ENCODE measurements at places on chromosomes 3 and 15.

GRCh38 chr3:186162221-186162620, 53.3 kb upstream of the ETV5 start:
- no peak for DNase-seq

DNA sequence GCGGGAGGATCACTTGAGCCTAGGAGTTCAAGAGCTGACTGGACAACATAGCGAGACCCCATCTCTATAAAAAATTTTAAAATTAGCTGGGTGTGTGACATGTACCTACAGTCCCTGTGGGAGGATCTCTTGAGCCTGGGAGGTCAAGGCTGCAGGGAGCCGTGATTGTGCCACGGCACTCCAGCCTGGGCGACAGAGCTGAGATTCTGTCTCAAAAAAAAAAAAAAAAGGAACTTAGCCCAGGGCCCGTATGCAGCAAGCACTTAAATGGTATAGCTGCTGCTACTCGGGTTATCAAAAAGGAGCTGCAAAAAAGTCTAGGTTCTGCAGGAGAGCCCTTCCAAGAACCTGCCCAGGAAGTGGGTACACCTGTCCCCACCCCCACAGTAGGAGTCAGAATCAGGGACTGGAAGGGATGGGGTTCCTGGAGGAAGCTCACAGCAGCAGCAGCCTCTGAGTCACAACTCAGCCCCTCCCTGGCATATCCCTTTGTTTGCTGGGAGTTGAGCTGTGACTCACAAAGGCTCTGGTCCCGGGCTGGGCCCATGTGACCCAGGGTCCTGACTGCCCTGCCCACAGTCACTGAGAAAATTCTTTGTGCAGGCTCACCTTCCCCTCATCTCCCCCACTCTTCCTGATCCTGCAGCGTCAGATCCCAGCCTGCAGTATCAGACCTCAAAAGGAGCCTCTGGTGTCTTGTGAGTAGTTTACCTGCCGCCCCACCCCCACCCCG, at the start of gene SPATA12:
Gene SPATA12, plus strand, starts transcription at position 576 of the 733 bp plus-strand sequence. CDS start 13,031 bp downstream, outside the sequence.
- peak; percentile 94 for DNase-seq

DNA sequence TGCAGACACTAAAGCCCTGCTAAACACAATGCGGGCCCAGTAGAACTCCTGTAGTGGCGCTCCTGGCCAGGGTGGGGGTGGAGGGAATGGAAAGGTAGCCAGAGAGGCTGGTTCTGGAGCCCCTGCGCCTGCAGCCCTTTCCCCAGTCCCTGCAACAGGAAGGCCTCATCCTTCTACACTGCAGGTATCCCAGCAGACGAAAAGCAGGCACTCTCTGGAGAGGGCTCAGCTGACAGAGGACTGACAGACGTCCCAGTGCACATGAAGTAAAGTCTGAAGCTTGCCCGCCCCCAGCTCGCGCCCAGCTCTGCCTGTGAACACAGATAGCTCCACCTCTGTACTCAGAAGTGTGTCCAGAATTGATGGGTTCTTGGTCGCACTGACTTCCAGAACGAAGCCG, 46.0 kb downstream of the NSMCE3 start:
- no peak for DNase-seq

- no peak for DNase-seq
Measured at GRCh38 chr3:42605546-42606173, 5.2 kb downstream of the NKTR start.

- no peak for DNase-seq
Measured at GRCh38 chr15:23828786-23829185, 141.7 kb upstream of the NDN start.

DNA sequence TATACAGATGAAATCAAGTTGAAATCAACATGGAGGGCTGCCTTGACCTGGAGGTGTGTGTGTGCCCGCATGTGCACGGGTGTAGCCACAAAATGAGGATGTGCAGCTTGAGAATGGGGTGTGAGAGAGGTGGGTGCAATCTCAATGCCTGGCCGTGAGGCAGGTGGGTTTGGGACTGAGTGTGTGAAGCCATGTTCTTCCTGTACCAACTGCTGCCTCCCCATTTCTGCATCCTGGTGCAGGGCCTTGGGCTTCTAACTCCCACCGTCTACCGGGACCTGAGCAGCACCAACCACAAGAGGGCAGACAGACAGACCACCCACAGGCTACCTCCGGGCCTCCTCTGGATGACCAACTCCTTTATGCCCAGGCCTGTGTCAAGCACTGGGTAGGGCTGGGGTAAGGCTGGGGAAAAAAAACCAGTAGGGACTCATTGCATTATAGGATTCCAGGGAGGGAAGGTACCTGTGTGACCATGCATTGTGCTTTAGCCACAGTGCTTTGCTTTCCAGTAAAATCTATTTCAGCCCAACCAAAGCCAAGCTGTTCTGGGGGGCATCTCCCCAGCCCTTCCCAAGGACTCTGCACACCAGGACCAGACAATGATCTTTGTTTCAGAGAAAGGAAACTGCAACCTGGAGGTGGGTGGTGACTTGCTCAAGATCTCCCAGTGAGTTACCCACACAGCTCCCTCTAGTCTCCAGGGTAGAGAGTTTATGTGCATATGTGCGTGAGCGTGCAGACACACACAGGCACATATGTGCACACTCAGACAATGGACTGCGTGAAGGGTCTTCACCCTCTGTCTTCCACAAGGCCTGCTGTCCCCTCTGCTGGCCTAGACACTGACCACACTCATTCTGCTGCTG, 162.2 kb upstream of the TLE3 start:
- DNase-seq: no peak

GRCh38 chr15:92924216-92924615, 24.1 kb downstream of the CHD2 start:
- DNase-seq: no peak

DNA sequence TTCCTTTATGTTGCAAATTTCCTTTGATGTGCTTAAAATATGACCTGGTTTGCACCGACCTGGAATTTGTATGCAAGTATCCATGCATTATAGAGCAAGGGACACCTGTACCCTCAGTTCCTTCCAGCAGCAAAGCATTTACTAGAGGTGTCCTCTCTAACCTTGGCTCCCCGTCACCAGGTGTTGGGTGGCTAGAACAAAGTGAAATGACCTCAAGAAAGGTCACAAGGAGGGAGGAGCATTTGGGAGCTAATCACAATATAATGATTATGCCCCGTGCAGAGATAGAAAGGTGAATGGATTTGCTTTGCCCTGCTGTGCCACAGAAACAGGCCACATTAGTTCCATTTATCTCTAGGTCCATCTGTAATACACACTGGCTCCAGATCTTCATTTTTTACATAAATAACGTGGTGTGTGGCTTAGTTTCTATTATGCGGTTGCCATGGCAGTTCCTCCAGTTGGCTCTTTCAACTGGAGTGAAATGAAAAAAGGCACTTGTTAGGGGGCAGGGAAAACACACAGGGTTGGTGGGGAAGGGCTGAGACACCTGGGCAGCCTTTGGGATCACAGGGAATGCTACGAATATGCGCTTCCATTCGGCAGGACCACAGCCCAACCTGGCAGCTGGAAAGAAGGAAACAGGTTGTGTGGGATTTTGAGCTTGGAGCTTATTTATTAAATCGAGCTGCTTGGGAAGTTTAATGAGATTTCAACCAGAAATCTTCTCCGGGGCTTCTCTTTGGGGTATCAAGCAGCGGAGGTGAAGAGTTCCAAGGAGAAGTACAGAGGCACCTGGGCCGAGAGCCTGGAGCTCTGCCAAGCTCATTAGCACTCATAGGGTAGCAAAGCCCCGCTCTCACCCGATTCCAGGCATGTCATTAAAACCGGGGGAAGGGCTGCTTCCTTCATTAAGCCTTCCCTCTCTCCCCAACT, 233.5 kb upstream of the ST8SIA2 start:
- no peak for DNase-seq

- DNase-seq: peak; percentile 73
Measured at GRCh38 chr3:132535575-132536441, 61.3 kb upstream of the ACKR4 start.

- DNase-seq: no peak
Measured at GRCh38 chr3:22951910-22952309, 251.2 kb upstream of the UBE2E2 start.

- no peak for DNase-seq
Measured at GRCh38 chr3:180910823-180911222, 1.6 kb upstream of the FXR1 start.

DNA sequence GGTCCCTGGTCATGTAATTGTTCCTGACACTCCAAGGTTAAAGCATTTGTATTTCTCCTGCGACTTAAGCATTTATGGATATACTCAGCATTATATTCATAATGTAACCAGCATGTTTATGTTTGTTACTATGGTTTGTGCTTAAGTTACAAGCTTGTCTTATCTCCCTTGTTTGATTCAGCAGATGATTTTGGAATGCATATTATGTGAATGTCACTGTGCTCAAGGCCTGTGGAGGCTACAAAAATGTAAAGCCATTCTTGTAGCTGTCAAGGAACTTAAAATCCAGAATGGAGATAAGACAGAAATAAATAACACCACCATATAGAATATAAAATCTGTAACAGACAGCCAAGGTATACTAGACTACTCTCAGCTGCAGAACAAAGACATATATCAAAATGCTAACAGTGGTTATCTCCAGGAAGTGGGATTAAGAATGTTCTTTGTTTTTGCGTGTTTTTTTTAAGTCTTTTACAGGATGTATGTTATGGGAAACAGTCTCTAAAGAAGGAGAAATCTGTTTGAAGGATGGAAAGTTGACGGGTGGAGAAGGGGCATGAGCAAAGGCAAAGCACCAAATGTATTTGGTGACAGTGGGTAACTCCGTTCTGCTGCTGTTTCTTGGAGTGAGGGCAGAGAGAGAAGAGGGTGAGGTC, 61.4 kb downstream of the IGF2BP2 start:
- DNase-seq: no peak

DNA sequence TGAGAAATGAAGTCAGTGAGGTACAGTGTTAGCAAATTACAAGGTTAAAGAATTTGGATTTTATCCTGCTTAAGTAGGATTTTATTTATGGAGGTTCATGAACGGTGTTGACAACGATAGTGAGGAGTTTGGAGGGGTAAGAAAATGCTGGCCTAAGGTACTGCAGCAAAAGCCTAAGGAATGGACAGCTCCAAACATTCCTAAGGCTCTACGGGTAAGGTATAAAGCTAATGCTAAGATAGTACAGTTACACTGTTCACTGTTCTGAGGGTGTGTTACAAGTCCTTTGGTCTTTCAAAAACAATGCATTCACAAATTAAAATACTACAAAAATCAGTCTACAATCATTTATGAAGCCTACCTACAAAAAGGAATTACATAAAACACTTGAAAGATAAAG, 7.3 kb downstream of the MTMR10 start:
- DNase-seq: no peak

DNA sequence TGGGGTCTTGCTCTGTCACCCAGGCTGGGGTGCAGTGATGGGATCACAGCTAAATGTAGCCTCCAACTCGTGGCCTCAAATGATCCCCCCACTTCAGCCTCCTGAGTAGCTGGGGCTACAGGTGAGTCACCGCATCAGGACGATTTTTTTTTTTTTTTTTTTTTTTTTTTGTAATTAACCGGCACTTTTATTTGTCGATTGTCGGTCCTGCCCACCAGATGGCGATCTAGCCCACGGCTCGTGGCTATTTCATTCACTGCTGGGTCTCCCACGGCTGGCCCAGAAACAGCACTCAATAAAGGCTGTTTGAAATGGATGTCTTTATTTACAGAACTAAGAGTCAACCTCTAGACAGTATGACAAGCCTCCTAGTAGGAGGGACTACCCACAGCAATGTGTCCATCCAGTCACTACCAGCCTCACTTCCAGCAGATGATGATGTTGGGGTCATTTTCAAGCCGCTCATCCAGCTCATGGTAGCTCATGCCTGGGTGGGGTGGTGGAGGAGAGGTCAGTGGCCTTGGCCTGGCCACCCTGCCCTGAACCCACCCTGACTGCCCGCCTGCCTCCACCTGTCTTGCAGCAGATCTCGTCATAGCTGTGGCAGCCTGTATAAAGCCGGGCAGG, 1.8 kb upstream of the ZMYND10 start:
- DNase-seq: peak; percentile 76

DNA sequence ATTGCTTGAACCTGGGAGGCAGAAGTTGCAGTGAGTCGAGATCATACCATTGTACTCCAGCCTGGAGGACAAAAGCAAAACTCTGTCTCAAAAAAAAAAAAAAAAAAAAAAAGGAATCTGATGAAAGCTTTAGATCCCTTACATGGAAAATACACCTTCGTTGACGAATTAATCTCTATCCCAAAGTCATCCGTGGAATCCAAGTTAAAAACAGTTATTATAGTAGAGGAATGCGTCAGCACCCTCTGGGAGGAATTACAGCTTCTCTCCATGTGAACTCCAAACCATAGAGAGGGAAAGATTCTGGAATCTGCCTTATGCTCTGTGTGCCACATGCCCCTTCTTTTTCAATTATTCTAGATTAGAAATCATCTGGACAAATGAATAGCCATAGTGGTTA, 192.3 kb upstream of the C2CD4B start:
- no peak for DNase-seq

- no peak for DNase-seq
Measured at GRCh38 chr15:31558840-31559239, 232.2 kb downstream of the KLF13 start.

GRCh38 chr15:29613951-29614382, 208.3 kb downstream of the TJP1 start:
- no peak for DNase-seq

DNA sequence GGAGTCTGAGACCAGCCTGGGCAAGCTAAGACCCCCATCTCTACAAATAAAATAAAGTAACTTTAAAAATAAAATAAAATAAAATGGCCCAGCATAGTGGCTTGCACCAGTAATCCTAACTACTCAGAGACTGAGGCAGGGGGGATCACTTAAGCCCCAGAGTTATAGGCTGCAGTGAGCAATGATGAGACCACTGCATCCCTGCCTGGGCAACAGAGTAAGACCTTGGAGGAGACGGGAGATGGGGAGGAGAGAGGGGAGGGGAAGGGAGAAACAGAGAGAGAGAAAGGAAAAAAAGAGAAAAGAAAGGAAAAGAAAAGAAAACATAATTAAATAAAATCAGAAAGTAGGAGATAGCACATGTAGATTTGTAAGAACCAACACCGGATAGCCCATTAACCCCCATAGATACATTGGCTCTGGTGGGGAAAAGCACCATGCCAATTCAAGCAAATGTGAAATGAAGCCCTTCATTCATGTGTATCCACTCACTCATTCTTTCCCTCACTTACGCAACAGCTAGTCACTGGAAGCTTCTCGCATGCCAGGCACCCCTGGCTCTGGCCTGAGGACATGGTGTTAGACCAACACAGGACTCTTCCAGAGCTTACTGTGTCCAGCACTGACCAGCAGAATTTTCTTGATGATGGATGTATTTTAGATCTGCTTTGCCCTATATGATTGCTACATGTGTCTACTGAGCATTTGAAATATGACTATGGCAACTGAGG, 183.2 kb downstream of the MAGI1 start:
- no peak for DNase-seq

- no peak for DNase-seq
Measured at GRCh38 chr3:115758076-115758763, 134.9 kb downstream of the GAP43 start.
